ENCODE measurements at places on chromosomes 11 and 22.

DNA sequence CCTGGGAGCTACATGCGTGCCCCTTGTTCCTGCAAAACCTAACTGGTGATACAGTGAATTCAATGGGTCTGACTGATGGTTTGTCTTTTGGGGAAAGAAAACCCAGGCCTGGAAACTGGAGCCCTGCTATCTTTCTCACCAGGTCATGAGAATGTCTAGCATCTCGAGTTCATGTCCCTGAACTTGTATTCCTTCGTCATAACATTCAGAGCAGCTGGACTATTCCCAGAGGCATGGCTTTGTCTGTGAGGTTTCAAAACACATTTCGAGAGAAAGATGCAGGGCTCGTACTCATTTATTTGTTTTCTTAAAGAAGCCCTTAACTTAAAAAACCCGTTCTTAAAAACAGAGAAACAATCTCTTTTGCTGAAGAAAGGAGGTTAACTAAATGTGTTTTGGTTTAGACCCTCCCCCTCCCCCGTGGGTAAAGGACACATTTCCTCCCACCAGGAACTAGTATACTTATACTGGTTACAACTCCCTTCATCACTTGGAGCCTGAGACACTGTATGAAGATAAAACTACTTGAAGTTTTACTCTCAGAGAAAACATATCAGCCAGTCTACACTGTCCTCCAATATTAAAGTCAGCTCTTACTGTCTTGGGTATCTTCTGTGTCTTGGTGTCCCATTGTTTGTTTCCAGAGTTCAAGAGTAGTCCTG lies 43.2 kb downstream of the ME3 start:
- DNase-seq: no peak

GRCh38 chr22:36252754-36253522 lies at the start of gene APOL1:
TSS of gene APOL1 (plus strand) at chr22:36253133. CDS start at chr22:36254956, 1,823 bp downstream.
- DNase-seq: peak; percentile 69

DNA sequence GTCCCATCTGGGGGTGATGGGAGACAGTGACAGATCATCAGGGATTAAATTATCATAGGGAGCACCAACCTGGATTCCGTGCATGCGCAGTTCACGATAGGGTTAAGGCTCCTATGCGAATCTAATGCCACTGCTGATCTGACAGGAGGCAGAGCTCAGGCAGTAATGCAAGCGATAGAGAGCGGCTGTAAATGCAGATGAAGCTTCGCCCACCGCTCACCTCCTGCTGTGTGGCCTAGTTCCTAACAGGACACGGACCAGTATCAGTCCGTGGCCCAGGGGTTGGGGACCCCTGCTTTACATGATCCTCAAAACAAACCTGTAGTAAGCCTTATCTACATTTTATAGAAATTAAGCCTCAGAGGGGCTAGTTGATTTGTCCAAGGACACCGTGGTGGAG lies 94.3 kb downstream of the TTC28 start:
- no peak for DNase-seq

- no peak for DNase-seq
These were observed 34.2 kb upstream of the RRM1 start for GRCh38 chr11:4060182-4060923.

- no peak for DNase-seq
These were observed 16.8 kb upstream of the MSANTD2 start for GRCh38 chr11:124817036-124817435.

- DNase-seq: no peak
These were observed 57.6 kb upstream of the OLFML1 start for GRCh38 chr11:7427733-7428132.

DNA sequence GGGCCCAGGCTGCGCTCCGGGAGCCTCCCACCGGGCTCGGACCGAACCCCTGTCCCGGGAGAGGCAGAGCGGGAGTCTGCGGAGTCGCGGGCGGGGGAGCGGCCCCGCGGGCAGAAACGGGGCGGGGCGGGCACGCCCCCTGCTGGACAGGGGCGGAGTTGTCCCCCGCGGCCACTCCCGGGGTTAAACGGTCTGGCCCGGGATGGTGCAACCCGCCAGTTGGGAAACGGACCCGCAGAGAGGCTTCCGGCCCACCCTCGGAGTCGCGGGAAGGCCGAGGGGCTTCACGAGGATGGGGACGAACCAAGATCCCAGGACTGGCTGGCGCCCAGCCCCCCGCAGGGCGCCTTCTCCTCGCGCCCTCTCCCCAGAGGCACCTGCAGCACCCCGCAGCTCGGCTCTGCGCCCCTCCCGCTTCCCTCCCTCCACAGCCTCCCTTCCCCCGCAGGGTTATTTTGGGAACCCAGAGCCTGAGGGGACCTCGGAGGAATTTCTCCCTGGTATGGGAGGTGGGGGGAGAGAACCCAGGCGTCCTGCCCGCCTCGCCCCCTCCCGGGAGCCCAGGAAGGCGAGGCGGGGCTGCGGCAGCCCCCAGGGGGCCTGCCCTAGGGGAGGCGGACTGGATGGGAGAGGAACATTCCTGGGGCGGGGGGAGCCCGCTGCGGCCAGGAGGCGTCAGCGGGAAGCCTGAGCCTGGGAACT lies 902 bp downstream of the RASGRP2 start:
- DNase-seq: peak; percentile 78

DNA sequence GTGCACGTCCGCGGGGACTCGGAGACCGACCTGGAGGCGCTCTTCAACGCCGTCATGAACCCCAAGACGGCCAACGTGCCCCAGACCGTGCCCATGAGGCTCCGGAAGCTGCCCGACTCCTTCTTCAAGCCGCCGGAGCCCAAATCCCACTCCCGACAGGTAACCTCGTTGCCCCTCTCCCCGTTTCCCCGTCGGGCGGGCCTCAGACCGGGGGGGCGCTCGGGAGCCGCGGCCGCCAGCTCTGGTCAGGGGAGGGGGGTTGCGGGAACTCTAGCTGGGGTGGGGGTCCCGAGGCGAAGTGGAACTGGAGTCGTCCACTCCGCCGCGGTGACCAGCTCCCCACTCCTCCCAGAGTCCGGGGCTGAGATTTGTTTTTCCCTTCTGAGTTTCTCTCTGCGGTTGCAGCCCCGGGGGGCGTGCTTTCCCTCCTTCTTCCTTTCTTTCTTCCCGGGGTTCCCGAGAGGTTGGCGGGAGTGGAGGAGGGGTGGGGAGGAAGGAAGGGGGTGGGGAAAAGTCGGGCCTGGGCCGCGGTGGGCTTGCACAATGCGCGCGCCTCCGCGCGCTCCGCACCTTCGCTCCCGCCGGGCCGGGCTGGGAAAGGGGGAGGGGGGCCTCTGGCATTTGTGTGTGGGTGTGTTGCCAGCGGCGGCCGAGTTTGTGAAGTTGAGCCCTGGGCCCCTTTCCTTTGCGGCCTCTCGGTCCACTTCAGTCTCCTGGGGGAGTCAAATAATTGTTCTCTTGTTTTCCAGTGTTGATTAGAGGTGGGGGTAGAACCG lies 952 bp downstream of the YAP1 start:
- DNase-seq: peak; percentile 12

- no peak for DNase-seq
These were observed 23.8 kb upstream of the TTC28 start for GRCh38 chr22:28703436-28703835.

- DNase-seq: no peak
These were observed 1564.8 kb upstream of the TENM4 start for GRCh38 chr11:81005595-81005994.

DNA sequence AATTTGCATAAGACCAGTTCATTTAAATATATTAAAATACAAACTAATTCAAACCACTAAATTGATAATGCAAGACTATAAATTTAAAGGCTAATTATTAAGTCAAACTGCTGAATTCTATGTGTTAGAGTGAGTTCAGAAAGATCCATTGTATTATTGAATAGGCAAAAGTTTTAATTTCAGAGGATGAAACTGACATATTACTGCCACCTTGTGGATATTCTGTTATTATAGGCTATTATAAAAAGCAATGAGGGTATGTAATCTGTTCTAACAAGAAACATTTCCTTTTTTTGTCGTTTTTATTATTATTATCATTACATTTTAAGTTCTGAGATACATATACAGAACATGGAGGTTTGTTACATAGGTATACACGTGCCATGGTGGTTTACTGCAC lies 20.9 kb upstream of the NAALAD2 start:
- no peak for DNase-seq

- no peak for DNase-seq
These were observed 98.4 kb upstream of the OR9G4 start for GRCh38 chr11:56846631-56847576.

- DNase-seq: no peak
These were observed 27.1 kb upstream of the ACR start for GRCh38 chr22:50710886-50711285.

DNA sequence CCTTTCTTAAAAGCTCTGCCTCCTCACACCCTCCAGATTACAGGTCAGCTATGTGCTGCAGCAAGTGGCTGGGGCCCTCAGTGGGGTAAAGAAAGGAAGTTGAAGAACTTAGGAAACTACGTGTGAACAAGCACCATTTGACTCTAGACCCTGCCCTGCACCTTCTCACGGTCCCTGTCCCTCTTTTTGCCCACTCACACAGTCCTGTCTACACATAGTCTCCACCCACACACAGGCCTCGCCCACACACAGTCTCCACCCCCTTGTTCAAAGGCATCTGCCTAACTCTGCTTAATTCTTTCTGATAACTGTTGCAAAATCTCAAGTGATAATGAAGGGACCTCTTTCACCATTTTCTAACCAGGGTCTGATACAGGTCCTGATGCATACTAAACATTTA lies 59.0 kb downstream of the TMPRSS5 start:
- no peak for DNase-seq

DNA sequence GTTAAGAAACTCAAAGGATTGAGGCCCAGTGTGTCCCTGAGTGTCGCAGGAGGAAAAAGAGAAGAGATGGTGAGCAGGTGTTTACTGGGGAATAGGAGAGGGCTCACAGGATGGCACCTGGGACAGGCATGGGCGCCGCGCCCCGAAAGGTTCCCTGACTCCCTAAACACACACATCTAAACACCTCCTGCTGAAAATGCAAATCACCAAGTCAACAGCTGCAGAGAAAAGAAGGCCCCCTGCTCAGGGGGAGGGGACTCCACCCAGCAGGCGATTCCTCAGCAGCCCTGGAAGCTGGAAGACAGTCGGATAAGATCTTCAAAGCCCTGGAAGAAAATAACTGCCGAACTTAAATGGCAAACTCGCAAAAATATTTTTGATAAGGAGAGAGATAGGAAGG lies 377.2 kb downstream of the BRD1 start:
- no peak for DNase-seq

- DNase-seq: no peak
These were observed 97.6 kb downstream of the FAT3 start for GRCh38 chr11:92322225-92322624.

- DNase-seq: no peak
These were observed 2.3 kb downstream of the NUDT8 start for GRCh38 chr11:67627441-67627811.

DNA sequence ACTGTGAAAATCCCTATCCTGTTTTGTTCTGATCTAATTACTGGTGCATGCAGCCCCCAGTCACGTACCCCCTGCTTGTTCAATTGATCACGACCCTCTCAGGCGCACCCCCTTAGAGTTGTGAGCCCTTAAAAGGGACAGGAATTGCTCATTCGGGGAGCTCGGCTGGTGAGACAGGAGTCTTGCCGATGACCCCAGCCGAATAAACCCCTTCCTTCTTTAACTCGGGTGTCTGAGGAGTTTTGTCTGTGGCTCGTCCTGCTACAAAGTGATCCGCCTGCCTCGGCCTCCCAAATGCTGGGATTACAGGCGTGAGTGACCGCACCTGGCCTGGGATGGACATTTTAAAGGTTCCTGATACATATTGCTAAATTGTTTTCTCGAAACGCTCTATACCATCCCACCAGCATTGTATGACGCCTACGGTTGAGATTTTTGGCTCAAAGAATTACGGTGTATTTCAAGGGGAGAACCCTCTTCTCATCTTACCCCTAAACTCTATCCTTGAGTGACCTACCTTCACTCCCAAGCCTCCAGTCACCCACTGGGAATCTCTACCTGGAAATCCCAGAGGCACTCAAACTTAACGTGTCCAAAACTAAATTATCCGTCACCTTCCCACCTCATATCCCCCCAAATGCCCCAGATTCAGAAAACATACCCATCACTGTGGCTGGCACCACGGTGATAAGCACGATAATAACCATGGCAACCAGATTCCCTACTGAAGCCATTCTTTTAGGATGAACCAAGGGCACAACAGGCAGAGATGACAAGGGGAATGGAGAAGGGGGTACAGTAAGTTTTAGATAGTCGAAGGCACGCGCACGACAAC lies 789 bp upstream of the POLA2 start:
- no peak for DNase-seq

DNA sequence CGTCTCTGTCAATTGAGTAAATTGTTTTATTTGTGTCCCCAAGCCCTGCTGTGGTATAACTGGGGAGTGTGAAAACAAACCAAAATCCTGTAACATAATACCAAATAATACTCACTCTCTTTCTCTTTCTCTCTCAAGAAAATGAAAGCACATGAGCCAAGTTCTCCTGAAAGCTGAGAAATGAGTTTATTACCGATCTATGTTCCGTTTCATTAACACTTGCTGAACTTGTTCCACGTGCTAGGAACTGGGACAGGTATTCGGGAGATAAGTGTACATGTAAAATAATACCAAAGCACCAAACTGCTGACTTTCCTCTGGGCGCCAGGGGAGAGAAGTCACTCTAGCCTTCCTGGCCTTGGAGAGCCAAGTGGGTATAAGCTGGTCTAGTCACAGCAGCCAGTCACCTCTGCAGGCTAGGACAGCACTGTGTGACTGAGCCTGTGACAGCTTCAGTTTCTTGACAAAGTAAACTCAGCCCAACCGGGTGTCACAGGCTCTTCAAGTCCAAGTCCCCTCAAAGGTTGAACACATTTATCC lies 23.1 kb downstream of the CD6 start:
- DNase-seq: peak; percentile 32

- DNase-seq: no peak
These were observed 155.3 kb upstream of the RASSF10 start for GRCh38 chr11:12853652-12854296.

GRCh38 chr11:119319700-119320239 lies 2.8 kb upstream of the MCAM start:
- DNase-seq: no peak

- no peak for DNase-seq
These were observed 8.0 kb downstream of the TUBGCP6 start for GRCh38 chr22:50236731-50237409.

DNA sequence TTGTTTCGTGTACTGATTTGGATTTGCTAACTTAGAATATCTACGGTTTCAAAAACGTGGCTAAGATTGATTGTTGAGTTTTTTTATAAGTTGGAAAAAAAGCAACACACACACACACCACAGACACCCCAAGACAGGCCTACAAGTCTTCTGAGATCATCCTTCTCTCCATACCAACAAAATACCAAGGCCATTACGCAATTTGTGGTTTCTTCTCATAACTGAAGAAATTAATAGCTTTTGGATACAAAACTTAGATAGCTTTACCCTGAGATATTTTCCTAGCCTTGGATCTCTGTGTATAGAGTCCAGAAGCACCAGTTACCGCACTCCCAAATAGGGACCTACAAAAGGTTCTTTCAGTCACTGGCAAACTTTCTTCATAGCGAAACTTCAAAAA lies 113.6 kb downstream of the SIK3 start:
- no peak for DNase-seq

GRCh38 chr11:567629-568292 lies 7.0 kb downstream of the RASSF7 start:
- DNase-seq: no peak
